ENCODE measurements at places on chromosomes 16 and 17.

GRCh38 chr16:58542291-58542690 lies 27.0 kb downstream of the SETD6 start:
- no peak for DNase-seq

- DNase-seq: no peak
Observed at GRCh38 chr16:24852281-24852721, 6.5 kb downstream of the SLC5A11 start.

- no peak for DNase-seq
Observed at GRCh38 chr17:42276609-42277341, 584 bp upstream of the STAT5B start.

- no peak for DNase-seq
Observed at GRCh38 chr16:23597003-23597756, 1.1 kb upstream of the NDUFAB1 start.

DNA sequence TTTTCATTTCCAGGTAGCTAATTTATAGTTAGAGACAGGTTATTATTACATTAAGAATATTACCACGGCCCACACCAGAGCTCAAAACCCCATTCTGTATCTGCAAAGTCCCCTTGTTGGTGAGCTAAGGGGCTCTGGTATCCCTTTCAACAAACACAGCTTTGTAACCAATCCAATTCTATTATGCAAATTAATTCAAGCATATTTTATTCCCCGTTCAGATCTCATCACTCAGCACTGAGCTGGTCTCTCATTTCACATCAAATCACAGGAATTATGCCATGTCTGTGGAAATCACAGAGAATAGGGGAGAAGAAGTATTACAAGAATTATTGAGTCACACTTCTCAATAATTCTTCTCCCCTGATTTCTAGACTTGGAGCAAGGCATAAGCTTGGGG lies 111.7 kb downstream of the CDH11 start:
- DNase-seq: no peak

DNA sequence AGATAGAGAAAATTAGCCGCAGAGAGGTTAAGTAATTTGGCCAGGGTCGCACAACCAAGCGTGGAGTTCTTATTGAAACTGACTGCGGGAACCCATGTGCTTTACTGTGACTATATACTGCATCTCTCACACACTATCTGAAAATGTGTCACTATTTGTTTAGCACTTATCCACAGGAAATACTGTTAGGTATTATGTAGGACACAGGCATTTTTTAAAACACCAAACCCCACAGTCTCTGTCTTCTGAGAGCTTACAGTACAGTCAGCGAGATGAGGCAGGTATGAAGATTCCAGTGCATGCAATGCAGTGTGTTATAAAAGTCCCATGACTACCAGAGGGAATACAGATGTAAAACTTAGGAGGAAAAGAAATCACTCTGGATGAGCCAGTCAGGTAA lies 11.3 kb downstream of the RBL2 start:
- DNase-seq: no peak

GRCh38 chr16:86307514-86307903 lies 202.8 kb upstream of the FOXF1 start:
- no peak for DNase-seq

DNA sequence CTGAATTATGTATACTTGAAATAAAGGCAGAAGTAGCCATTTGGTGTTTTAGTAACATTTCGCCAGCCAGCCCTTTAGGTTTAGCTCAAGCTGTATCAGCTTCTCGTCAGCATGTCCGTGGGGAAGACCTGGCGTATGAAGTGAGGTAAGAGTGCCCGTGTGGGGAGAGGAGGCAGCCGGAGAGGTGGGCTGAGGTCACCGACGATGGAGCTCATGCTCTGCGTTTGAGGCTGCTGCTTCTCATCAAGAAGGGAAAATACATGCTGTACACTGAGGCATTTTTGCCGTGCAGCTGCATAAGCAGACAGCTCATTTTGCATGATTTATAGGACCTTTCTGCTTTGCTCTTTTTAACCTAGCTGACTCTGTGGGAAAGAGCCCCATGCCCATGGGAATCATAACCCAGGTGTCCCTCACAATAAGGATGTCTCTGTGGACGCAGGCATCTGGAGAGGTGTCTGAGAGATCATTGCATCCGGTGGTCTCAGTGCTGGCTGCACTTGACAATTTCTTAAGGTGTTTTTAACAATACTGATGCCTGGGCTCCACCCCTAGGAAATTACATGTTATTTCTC lies 179.1 kb downstream of the ABCC12 start:
- DNase-seq: no peak

- peak; percentile 68 for DNase-seq
Observed at GRCh38 chr17:4948931-4949320, 596 bp upstream of the PFN1 start.

GRCh38 chr17:38674014-38674748 lies 576 bp downstream of the EPOP start:
- DNase-seq: no peak

GRCh38 chr17:69454051-69454450 lies 39.6 kb downstream of the MAP2K6 start:
- no peak for DNase-seq

DNA sequence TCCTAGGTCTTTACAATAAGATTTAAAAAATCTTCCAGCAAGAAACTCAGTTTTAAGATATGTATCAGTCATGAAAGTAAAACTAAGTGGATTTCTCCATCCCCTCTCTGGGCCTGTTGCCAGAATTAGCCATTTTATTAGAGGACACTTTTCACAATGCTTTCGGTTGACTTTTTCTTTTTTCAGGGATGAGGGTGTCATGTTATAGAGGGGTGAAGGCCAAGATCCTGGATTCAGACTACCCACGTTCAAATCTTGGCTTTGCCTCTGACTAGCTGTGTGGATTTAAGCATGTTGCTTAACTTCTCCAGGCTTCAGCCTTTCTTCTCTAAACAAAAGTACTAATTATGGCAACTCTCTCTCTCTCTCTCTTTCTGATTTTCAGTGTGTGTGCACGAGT lies 111.7 kb upstream of the COX10 start:
- no peak for DNase-seq

DNA sequence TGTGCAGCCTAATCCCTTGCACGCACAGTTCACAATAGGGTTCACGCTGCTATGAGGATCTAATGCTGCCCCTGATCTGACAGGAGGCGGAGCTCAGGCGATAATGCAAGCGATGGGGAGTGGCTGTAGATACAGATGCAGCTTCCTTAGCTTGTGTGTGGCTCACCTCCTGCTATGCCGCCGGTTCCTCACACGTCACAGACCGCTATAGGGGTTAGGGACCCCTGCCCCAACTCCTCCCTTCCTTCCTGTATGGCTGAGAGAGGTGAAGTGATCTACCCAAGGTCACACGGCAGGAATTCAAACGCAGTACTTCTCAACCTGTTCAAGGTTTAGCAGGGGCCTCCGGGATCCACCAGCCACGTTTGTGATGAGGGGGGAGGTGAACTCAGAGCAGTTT lies 13.4 kb upstream of the PLLP start:
- DNase-seq: no peak

- DNase-seq: no peak
Observed at GRCh38 chr17:47987240-47987835, 16.4 kb downstream of the CDK5RAP3 start.

DNA sequence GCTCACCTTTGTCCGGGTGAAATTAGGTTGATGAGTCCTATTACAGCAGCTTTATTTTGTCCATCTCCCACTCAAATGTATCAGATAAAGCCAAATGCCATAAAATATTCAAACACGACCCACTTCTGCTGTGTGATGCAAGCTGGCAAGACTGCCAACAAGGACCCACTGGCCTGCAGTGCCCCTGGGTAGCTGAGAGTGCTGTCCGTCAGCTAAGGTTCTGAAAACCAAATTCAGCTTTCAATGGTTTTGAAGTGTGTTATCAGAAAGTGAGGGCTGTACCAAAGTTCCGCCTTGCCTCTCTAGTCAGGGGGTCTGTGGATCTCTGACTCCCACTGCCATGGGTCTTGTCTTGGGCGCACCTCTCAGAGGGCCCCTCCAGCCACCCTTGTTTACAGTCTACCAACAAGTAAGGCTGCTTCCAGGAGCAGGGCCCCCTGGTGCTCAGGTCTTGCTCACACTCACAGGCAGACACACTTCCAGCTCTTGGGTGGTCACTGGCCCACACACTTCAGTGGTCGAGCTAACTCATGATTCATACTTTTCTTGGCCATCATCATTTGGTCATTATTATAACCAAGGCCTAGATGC lies 10.5 kb upstream of the CCDC182 start:
- DNase-seq: no peak

DNA sequence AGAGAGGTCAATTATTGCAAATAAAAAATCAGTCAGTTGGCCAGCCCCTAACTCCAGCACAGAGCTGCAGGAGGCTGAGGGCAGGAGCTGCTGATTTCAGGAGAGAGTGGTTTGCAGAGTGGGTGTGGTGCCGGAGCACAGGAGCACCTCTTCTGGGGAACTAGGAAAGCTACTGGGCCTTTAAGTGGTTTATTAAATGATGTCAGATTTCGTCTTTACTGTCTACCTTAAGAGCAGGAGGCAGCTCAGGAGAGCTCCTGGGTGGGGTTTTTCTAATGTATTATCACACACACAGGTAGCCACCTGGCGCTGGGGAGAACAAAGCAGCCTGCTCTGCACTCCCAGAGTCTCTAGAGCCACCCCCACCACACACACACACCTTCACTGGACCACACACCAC lies 11.5 kb upstream of the HAS3 start:
- DNase-seq: no peak

GRCh38 chr17:51032850-51033249 lies 87.8 kb downstream of the SPAG9 start:
- no peak for DNase-seq

DNA sequence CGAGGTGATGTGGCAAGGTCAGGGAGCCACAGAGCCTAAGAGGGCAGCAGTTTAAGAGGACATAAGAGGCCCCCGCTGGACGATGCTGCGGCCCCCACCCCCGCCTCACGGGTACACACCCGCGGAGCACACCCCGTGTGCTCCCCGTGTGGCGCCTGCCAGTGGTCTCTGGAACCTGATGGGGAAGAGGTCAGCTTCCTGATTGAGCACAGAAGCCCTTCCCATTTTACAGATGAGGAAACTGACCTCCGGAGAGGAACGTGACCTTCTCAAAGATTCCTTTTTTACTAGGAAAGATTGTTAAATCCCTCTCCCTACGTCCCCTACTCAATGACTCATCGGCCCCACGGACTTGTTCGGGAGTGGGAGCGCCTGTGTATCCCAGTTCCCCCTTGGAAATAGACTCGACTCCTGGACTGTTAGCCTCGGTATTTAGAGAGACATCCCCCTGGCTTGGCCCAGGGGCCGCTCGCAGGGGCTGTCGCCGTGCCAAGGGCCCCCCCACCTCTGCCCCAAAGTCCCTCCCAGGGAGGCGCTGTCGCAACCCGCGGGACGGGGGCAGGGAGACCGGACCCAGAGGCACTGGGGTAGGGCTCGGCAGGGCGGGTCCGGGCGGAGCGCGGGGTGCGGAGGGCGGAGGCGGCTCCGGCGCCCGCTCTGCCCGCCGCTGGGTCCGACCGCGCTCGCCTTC lies at the start of gene ABCC3:
TSS of gene ABCC3 (plus strand) at position 658 of the 691 bp plus-strand sequence. CDS start 56 bp downstream, outside the sequence.
- DNase-seq: no peak

DNA sequence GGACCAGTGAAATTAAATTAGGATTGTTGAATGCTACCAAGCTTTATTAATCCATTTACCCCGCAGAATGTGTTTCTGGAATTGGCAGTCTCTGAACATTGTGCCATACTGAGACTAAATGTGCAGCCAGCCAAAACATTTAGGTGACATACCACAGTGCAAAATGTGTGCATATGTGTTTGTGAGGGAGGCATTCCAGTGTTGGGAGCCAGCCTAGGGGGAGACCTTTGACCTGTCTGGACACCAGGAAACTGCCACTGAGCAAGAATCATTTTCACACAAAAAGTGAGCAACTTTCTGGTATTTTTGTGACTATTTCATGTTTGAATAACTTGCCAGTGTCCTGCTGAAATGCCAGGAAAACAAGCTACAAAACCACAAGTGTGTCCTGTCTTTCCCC lies 64.7 kb upstream of the SLC12A3 start:
- DNase-seq: no peak

- no peak for DNase-seq
Observed at GRCh38 chr17:72358465-72358864, 237.6 kb downstream of the SOX9 start.

- DNase-seq: no peak
Observed at GRCh38 chr17:9855036-9855435, 29.3 kb downstream of the GLP2R start.

DNA sequence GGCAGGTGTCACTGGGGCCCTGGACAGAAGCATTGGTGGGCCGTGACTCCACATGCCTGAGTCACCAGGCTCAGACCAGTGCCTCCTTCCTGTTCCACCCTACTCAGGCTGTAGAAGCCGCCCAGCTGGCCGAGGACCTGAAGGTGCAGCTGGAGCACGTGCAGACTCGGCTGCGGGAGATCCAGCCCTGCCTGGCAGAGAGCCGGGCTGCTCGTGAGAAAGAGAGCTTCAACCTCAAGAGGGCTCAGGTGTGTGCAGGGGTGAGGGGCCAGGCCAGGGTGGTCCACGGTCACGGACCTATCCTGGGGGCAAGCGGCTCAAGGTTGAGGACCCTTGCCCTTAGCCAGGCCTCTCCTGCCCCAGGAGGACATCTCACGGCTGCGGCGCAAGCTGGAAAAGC lies 9.6 kb downstream of the RNF40 start:
- no peak for DNase-seq

DNA sequence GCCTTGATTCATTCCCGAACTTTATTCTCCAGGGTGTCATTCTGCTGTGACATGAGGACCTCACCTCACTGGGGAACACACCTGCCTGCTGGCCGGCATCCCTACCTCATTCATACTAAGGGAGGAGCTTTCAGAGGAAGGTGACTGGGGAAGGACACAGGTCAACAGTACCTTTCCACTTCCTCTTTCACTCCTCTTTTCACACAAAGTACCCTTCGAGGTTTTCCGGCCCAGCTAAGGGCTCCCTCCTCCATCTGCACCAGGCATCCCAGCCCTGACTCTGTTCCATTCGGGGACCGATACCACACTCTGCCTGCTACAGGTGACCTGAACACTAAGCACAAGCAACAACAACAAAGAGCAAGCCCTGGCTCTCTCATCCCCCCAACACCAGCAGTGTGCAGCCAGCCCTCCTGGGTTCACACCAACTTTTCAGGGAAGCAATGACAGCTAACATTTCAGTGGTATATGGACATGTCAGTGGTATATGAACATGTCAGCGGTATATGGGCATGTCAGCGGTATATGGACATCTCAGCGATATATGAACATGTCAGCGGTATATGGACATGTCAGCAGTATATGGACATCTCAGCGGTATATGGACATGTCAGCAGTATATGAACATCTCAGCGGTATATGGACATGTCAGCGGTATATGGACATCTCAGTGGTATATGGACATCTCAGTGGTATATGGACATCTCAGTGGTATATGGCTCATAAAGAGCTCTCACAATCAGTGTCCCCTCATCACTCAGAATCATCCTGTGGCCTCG lies 16.0 kb downstream of the TRIM25 start:
- no peak for DNase-seq

GRCh38 chr17:81561494-81561885 lies 9.3 kb upstream of the FAAP100 start:
- no peak for DNase-seq

GRCh38 chr16:51382211-51382610 lies 231.1 kb upstream of the SALL1 start:
- no peak for DNase-seq

DNA sequence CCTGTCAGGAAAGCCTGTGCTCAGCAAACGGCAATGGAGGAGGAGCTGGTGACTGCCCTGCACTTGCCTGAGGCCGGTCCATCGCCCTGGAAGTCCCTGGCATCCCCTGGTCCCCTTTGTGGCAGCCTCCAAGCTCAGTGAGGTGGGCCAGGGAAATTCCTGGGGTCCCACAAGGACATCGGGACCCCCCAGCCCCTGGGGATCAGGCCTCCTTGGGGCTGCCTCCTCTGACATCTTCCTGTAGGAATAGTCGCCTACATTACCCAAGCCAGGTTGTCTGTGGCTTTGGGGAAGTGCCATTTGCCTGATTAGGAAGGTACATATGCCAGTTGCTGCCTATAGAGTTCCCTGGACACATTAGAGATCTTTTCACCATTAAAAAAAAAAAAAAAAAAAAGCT lies 7.1 kb upstream of the KRT9 start:
- DNase-seq: no peak

Data from stimulated activated CD4-positive, alpha-beta T cell treated with anti-CD3 and anti-CD28 coated beads, TNF-alpha, amount 100 ng/mL, for 48 hours (primary cell).